ENCODE measurements at places on chromosomes 12 and 14.
A peak's percentile ranks its signal among the peaks of the same experiment; 100 is the strongest.

- no peak for DNase-seq
These were observed 12.5 kb upstream of the MTERF2 start for GRCh38 chr12:106999446-106999845.

DNA sequence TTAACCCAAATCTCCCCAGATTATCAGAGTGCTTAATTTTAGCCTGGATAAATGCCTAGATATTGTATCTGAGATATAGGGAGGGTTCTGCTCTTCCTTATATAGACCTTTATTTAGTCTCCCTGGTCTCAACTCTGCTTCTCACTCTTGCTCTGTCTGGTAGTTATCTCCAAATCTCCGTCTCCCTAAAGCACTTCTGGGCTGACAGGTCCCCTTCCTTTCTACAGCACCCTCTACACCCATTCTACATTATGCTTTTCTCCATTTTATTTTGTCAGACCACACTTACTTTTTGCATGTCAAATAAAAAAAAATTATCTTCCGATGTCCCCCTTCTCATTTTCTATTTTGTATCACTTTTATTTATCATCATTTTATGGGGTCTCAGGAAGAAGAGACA is 2.0 kb upstream of the ERC1 start:
- no peak for DNase-seq

- no peak for DNase-seq
These were observed 23.4 kb upstream of the LRP6 start for GRCh38 chr12:12290206-12290605.

GRCh38 chr12:52634266-52635056 is 16.1 kb upstream of the KRT73 start:
- DNase-seq, result no peak

- DNase-seq, result no peak
These were observed 78.5 kb downstream of the ST8SIA1 start for GRCh38 chr12:22256041-22256441.

DNA sequence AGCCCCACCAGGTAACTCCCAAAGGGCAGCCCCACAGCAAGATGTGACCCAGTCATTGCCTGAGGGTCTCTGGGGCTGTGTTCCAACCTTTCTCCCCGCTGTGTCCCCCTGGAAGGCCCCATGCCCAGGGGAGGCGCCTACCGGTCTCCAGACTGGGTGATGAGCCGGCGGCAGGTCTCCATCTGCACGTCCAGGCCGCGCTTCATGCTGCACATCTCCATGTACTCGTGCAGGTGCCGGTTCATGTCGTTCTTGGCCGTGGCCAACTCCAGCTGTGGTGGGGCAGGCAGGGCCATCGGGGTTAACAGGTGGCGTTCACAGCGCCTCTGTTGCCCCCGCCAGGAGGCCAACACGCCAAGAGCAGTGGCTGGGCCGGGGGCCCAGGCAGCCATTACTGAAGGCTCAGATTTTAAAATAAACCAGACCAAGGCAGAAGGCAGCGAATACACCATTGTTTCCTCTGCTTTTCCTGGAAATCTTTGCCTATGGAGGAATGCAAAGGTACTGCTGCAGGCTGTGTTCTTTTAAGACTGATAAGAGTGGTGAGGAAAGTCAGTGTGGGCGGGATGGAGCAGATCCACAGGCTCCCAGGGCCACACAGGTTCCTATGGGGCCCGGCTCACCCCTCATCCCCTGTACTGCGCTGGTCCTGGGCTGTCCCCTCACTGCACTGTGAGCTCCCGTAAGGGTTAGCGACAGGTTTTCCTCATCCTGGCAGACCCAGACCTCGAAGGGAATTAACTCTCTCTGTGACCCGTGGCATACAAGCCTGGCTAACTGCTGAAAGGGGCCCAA is 7.3 kb downstream of the GAPDH start:
- no peak for DNase-seq

GRCh38 chr12:65611396-65611795 is 212.9 kb upstream of the HMGA2 start:
- DNase-seq, result no peak

- DNase-seq, result no peak
These were observed 65.2 kb downstream of the RFX4 start for GRCh38 chr12:106647793-106648514.

DNA sequence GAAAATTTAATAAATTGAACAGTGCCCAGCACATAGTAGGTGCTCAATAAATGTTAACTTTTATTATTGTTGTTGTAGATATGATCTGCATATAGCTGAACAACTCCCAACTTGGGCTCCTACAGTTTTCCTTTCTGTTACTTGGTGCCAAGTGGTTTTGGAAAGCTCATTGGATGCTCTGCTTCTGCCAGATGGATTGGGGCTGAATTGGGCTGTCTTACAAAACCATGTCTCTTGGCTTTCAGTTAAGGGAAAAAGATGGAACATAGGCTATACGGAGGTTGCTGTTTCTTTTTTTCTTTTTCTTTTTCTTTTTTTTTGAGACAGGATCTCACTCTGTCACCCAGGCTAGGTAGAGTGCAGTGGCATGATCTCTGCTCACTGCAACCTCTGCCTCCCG is 140.7 kb upstream of the PWP1 start:
- no peak for DNase-seq

DNA sequence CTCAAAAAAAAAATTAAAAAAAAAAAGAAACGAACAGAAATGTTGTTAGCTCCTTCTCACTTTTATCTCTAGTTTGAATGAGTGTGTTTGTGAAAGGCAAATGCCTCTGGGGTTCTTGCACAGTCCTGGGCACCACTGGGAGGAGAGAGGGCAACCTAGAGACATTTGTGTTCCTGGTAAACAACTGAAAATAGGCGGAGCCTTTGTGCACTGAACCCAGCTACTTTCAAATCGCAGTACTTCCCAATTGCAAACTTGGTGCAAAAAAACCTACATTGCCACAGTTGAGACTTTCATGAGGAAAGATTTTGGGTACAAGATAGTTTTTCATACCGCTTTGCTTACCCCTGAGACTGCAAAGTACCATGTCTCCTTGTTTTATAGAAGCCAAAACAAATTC is 430.0 kb downstream of the ZFP36L1 start:
- DNase-seq, result no peak

GRCh38 chr14:67377916-67378315 is 17.8 kb downstream of the EIF2S1 start:
- DNase-seq, result no peak

GRCh38 chr14:69574263-69574953 is at the start of gene CCDC177:
TSS of gene CCDC177 (minus strand) at chr14:69574871. CDS start at chr14:69573622, 1,249 bp downstream.
- peak; percentile 80 for DNase-seq
